ENCODE measurements at places on chromosomes 6 and 20.

- DNase-seq = peak; percentile 49
Measured at GRCh38 chr6:167937948-167938911, 59.2 kb upstream of the KIF25 start.

DNA sequence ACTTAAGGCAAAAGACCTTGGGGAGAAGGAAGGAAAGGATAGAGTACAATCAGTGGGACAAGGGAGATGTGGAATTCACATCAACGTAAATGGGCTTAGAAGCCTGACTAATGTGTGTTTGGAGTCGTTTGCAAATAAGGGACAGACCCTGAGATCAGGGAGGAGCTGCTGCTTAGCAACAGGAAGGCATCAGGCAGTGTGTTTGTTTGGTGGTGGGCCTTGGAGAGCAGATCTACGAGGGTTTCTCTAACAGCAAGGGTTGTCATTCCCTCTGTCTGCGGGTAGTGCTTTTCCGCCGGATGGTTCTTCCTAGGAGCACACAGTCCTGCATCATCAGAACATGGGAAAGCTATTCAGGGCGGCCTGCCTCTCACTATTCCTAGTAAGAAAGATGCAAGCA, 40.4 kb downstream of the C6orf118 start:
- no peak for DNase-seq

- no peak for DNase-seq
Measured at GRCh38 chr6:43621078-43621835, 7.8 kb downstream of the GTPBP2 start.

- DNase-seq = no peak
Measured at GRCh38 chr6:100379386-100379785, 85.3 kb downstream of the SIM1 start.

GRCh38 chr6:150091476-150091875, 22.6 kb upstream of the ULBP3 start:
- no peak for DNase-seq

- DNase-seq = no peak
Measured at GRCh38 chr6:73309785-73310502, 44.1 kb downstream of the DPPA5 start.

- DNase-seq = no peak
Measured at GRCh38 chr6:28864326-28864923, 59.4 kb downstream of the TRIM27 start.

- DNase-seq = no peak
Measured at GRCh38 chr6:27214126-27214601, 33.3 kb upstream of the PRSS16 start.

- DNase-seq = no peak
Measured at GRCh38 chr20:2476742-2477615, 6.4 kb upstream of the SNRPB start.

GRCh38 chr20:12977328-12978125, 31.2 kb upstream of the SPTLC3 start:
- no peak for DNase-seq

- no peak for DNase-seq
Measured at GRCh38 chr6:131394768-131395432, 178.1 kb upstream of the ARG1 start.

DNA sequence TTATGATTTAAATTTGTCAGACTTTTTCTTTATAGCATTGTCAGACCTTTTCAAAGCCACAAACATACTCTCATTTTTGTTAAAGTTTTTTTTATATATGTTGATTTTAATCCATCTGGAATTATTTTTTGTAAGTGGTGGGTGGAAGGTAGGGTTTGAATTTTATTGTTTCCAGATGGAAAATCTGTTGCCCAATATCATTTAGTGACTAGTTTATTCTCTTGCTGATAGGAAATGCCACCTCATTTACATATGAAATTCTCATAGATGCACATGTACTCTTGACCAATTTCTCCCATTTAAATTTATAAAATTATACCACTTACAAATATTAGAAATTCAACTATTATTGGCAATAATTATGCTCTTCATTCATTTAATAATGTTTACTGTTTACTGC, 52.1 kb upstream of the PLCB1 start:
- no peak for DNase-seq

DNA sequence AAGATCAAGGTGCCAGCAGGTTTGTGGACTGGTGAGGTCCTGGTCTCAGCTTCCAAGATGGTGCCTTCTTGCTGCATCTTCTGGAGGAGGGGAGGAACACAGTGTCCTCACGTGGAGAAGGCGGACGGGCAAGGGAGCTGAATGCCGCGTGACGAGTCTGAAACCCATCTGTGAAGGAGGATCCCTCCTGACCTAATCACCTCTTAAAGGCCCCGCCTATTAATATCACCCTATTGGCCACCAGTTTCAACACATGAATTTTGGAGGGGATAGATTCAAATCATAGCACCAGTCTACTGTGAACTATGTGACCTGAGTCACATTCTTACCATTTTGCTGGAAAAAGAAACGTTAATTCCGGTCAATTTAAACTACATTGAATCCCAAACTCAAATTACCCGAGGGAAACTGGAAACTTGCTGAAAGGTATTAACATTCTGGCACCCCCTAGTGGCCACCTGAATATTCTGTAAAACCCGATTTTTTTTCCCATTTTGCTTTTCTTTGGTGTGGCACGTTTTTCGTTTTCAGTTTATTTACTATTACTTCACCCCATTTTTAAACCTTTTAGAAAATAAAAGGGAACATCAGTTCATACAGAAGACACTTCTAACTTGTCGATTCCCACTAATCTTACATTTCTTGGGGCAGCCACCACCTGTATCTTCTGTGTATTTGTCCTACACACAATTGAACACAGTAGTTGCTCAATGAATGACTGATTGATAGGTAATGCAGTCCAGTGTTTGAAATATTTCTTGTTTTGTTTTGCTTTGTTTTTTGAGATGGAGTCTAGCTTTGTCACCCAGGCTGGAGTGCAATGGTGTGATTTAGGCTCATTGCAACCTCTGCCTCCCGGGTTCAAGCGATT, 17.9 kb upstream of the CCDC170 start:
- DNase-seq = peak; percentile 40

- no peak for DNase-seq
Measured at GRCh38 chr6:20159781-20160540, 52.3 kb downstream of the MBOAT1 start.

DNA sequence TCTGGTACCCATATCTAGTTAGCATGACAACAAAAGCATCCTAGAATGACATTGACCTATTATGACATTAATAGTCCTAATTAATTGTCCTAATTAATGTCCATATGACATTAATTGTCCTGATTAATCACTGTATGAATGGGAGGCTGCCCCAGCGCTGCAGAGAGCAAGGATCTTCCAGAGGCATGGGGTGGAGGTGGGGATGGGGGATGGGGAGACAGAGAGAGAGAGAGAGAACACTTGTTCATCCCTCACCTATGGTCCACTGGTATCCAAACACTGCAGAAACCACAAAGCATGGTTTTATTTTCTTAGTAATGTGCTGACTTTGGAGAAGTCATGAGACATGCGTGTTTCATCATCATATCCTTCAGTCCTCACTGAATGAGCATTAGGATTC, 235.1 kb downstream of the FNDC1 start:
- DNase-seq = no peak

- DNase-seq = peak; percentile 75
Measured at GRCh38 chr6:162156146-162156545, 571.4 kb downstream of the PRKN start.

GRCh38 chr6:28860581-28860980, 63.2 kb downstream of the TRIM27 start:
- DNase-seq = no peak

DNA sequence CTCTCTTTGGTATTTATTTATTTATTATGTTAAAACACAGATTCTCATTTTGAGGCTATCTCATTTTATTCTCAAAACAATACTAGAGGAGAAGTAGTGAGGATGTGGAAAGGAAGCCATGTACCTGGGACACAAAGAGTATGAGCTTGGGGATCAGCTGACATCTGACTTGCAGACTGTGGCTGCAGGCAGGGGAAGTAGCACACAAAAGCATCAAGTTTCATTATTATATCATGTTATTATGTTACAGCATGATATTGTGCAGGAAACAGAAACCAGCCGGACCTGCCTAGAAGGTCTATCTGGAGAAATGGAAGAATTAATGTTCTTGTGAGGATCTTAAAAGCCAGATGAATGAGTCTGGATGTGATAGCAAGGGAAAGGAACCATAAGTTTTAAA, 248.2 kb downstream of the KHDC1L start:
- DNase-seq = peak; percentile 36

- no peak for DNase-seq
Measured at GRCh38 chr6:111173946-111174345, 86.6 kb downstream of the SLC16A10 start.

DNA sequence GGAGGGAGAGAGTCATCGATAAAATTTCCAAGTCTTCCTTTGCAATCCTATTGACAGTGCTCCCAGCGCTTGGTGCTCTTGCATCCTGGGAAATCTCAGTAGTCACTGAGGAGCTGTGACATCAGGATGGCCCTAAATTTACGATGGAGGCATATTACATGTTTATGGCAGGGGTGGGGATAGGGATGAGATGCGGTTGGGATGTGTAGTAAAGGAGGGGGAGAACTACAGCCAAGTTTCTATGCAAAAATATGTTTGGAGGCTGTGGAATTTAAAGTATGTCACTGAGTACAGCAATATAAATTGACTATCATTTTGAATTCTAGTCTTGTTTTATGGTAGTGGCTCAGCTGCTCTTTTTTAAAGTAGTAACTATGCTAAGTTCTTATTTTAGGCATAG, 544.9 kb downstream of the PKHD1 start:
- DNase-seq = no peak

- no peak for DNase-seq
Measured at GRCh38 chr20:45077559-45077958, 23.4 kb downstream of the KCNS1 start.

GRCh38 chr20:46255440-46256104, 52.7 kb downstream of the CDH22 start:
- no peak for DNase-seq

DNA sequence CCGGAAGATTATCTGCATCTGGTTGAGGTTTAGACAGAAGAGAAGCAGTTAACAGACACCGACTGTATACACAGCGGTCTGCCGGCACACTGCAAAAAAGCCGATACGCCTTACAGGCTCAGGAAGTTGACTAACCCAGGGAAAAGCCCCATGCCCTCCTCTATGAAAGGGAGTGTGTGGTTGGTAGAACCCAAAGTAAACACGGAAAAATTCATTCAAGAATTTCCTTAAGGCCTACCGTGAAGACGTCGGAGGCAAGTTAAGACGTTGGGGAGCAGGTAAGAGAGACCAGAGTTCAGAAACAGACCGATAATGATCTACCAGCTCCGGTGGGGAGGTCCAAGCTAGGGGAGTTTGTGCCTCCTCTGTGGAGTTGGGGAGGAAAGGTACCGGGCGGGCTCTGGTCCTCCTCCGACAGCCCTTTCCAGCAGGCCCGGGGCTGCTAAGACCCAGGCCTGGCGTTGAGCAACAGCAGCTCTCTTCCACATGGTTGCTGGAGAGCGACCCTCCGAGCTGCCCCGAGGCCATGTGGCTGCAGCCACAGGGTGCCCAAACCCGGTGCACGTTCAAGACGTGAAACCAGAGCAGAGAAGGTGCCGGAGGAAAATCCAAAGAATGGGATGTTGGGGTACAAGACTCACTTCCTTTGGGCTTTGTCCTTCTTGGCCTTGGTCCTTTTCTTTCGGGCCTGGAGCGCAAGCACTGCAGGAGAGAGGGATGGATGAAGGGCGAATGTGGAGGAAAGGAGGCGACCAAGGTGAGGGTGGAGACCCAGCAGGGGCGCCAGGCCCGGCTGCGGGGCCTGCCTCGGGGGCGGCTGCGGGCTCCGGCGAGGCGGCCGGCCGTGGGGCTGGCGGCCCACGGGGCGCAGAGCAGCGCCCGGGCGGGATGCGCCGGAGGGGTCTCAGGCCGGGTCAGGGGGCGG, 809 bp downstream of the SRPK1 start:
- DNase-seq = peak; percentile 37

DNA sequence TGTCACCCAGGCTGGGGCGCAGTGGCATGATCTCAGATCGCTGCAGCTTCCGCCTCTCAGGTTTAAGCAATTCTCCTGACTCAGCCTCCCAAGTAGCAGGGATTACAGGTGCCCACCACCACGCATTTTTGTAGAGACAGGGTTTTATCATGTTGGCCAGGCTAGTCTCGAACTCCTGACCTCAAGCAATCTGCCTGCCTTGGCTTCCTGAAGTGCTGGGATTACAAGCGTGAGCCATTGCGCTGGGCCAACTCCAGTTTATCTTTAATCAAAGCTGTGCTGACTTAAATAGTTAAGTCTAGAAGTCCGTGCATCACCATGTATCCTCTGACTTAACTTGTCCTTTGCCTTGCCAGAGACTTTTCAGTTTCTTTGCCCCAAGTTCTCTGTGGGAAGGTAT, 224.3 kb downstream of the TMEM242 start:
- no peak for DNase-seq

DNA sequence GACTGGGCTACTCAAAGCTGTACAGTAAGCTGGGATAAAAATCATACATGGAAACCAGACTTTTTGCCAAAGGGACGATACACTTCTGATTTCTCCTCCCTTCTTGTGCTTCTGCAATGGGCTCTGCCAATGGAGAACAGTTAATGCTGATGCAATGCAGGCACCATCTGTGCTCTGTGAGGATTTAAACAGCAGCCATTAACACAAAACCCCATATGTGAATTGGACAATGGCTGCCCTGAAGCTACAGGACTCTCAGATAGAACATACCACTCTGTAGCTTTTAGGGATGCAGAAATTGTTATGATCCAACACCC, 71.9 kb downstream of the GJA10 start:
- peak; percentile 28 for DNase-seq

DNA sequence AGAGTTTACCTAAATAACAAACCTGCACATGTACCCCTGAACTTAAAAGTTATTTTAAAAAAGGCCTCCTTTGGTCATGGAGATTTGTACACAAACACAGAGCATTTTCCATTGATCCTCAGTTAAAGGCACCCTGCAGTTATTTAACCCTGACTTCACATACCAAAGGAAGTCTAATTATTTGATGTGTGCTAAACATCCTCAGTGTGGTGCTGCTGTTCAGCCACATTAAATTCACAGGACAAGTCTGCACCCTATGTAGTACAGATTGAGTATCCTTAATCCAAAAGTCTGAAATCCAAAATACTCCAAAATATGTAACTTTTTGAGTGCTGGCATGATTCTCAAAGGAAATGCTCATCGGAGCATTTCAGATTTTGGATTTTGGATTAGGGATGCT, 21.4 kb downstream of the KCNQ5 start:
- no peak for DNase-seq
